ENCODE measurements at places on chromosomes 2 and 18.

DNA sequence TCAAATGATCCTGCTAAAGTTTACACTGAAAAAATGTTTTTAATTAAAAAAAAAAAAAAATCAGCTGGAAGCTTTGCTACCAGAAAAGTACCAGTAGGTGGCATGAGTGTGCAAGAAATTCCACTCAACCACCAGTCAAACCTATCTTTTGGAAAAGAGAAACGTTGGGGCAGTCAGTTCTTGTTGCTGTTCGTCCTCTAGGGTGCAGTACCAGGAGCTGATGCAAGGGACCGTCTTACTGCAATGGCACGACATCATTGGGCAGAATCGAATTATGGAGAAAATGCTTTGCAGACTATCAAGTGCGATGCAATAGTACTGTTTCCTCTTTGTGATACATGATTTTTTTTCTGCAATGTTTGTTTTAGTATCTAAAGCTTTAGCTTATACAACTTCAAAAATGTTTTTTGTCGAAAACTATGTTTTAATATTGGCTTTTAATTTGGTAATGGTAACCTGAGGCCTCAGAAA is 18.3 kb downstream of the YPEL5 start:
- DNase-seq: peak; percentile 69

- DNase-seq: no peak
These were observed 36.3 kb downstream of the ACVR1 start for GRCh38 chr2:157839822-157840221.

DNA sequence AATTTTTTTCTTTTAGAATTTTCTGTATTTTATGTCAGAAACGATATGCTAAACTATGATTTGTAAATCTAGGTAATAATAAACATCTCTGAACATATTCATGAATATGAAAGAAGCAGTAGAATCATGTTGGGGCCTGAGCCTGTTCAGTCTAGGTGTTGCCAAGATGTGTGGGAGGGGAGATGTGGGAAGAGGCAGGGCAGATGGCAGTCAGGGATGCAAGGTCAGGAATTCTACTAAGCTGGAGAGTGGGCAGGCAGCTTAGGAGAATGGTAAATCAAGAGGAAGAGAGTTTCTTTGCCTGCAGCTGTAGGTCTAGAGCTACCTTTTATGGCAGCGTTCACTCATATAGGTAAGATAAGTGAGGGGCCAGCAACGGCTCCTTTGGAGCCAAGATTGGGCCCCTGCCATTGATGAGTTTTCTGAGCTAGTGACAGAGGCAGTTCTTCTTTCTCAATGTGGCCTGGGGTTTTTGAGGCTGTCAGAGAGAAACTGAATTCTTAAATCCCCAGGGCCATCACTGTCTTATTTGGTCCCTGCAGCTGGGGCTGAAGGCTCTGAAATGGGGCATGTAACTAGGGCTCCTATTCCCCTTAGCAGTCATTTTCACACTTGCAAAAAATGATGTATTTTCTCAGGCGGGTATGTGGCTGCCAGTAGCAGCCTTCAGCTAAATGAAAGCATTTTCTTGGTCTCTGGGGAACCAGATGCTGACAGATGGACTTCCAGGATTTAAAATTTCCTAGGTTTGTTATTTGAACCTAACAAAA is 232.8 kb downstream of the PIK3C3 start:
- peak; percentile 59 for DNase-seq

DNA sequence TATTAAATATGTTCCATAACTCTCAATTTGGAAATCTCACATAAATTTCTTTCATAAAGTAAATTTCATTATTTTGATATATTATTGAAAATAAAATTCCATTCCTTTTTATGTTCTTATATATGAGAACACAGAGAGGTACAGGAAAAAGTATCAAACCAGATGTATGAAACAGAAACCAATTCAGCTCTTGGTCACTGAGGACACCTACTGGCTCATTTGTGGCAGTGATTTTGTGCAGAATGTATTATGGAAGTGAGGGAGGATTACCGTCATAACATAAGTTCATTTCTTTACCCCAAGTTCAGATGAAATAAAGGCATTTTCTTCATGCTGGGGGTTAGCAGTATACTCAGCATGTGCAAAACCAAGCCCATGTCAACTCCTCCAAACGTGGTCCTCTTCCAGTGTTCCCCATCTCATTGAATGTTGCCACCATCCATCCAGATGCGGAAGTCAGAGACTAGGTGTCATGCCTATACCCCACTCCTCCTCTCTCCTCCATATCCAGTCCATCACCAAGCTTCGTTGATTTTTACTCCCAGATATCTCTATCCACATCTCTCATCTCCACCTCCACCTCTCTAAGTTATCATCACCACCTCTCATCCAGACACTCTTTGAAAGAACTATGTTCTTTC is 41.7 kb upstream of the MALL start:
- DNase-seq: peak; percentile 18

- no peak for DNase-seq
These were observed 404.9 kb downstream of the CPS1 start for GRCh38 chr2:210961249-210961648.

DNA sequence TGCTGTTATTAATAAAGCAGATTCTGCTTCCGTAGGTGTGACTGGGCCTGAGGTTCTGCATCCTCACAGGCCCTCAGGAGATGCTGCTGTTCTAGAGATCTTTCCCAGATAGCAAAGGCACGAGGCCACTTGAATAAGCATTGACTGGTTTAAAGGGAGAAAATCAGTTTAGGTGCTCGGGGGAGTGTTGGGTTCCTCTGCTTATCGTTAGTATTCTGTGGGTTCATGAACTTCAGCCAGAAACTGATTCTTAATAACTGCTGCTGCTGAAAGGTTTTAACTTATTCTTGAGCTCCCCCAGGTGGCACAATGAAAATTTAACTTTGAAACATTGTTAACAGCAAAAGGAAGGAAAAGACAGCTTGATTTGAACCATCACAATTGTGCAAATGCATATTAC is 56.9 kb downstream of the ITGA6 start:
- no peak for DNase-seq

GRCh38 chr2:123908522-123908921 is 116.6 kb upstream of the CNTNAP5 start:
- no peak for DNase-seq

DNA sequence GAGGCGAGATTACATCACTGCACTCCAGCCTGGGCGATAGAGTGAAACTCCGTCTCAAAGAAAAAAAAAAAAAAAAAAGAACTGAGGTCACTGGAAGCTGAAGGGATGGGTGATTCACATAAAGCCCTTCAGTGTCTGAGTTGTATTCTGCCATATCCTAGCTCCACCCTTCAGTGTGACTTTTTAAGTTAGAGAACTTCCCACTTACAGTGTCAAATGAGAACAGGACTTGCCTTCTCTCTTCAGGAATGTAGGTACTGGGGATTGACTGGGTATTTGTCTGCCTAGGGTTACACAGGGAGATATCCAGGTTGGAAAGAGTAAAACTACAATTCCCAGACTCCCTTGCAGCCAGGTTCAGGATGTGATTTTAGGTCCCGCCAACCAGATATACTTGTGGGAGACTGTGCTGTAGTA is 37.9 kb downstream of the EHD3 start:
- no peak for DNase-seq

GRCh38 chr2:226045080-226045479 is 645.6 kb downstream of the NYAP2 start:
- no peak for DNase-seq

GRCh38 chr2:208042041-208042440 is 16.7 kb upstream of the PLEKHM3 start:
- DNase-seq: no peak

- DNase-seq: no peak
These were observed 45.3 kb upstream of the SPAG16 start for GRCh38 chr2:213238753-213239495.

- no peak for DNase-seq
These were observed 13.6 kb upstream of the PROC start for GRCh38 chr2:127404466-127405254.

DNA sequence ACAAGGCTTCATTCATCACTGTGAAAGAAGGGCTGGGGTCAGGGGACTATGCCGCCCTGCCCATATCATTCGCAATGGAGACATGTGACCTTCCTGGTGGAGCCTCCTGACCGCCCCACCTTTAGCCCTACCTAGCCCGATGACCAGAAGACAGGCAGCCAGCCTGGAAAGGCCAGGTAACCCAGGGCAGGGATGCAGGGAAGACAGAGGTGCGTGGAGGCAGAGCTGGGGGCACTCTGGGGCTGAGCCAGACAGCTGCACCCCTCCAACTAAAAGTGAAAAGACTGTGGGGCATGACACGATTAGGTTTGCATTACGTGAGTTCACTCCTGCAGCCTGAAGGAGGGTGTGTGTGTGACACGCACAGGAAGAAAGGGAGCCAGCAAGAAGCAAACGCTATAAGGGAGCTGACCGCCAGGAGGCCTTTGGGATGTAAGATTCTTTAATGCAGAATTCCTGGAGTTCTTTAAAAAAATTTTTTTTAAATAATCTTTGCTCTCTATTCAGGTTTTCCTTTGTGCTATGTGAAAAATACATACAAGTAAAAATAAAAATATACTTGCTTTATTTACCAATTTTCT is 3.7 kb upstream of the HES6 start:
- DNase-seq: no peak

DNA sequence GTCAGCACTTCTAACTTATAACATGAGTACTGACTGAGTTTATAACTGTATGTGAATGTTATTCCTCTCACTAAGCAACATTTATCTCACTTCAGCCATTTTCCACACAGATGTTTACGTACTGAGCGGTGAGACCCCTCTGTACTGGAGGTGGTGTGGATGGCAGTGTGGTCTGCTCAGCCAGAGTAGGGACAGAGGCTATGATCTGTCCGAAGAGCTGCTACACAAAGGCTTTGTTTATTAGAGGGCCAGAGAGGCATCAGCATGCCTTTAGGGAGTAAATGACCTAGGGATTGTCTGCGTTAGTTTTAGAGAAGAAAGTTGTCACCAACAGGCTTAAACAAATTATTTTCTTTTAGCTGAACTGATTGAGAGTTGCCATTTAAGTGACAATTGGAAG is 23.2 kb upstream of the TACR1 start:
- DNase-seq: no peak
